ENCODE measurements at places on chromosomes 11 and 22.

DNA sequence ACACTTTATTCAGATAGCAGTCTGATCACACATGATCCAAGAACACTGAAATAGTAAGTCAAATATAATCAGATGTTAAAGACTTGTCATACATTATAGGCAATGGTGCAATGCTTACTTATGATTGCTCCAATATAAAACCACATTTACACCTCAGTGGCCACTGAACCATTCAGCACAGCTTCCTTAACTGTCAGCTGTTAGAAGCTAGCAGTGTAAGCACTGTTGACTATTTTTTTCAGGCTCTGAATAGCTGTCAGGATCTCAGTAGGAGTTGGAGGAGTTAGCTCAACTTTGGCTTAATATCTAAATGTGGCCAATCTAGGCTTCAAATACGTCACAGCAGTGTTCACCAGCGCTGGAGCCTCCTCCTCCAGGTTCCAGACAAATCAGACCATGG is 36.6 kb downstream of the METTL15 start:
- no peak for DNase-seq

DNA sequence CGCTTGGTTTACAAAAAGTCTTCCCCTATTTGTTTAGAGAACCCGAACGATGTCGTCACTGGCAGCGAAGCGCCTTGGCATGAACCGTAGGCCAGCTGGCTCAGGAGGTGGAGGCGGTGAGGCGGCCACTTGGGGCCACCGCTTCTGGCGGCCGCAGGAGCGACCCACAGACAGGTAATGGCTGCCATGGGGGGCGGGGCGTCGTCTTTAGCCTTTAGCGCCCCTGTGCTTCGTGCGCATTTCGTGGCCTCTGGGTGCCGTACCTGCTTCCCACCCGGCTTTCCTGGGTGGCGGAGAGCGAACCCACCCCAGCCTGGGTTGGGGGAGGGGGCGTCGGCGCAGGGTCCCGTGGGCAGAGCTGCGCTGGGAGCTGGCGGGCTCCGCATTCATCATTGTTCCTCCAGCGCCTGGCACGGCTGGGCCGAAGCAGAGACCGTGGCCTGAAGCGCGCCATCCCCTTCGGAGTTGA is 469 bp upstream of the OSBP2 start:
- DNase-seq: peak; percentile 69

GRCh38 chr22:39493759-39494158 is 8.3 kb upstream of the MIEF1 start:
- DNase-seq: no peak

GRCh38 chr11:70818351-70818750 is 420.0 kb downstream of the CTTN start:
- DNase-seq: no peak

DNA sequence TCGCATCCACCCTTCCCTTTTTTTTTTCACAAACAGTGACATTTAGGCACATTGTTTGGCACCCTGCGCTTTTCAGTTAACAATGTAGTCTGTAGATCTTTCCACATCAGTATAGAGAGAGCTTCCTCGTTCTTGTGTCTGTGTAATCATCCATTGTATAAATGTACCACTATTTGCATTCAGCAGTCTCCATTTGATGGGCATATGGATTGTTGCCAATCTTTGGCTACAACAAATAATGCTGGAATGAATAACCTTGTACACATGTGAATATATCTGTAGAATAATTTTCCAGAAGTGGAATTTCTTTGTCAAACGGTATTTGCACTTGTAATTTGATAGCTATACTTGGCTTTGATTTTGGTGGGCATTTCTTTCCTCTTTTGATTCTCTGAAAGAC is 17.1 kb downstream of the MPEG1 start:
- no peak for DNase-seq

DNA sequence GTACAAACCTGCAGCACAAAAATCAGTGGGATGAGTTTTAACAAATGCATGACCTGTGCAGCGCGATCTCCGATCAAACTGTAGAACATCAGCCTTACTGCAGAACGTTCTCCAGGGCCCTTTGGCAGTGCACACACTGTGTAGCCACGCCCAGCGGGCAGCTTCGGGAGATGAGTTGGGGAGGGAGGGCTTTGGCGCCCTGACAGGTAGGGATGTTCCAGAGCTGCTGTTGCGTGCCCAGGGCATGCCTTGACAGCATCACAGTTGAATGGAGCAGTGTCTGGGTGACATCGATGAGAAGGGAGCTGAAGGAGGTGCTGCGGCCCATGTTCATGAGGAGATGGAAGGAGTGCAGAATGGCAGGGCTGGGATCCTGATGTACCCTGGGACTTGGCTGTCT is 80.2 kb downstream of the TBC1D22A start:
- no peak for DNase-seq

GRCh38 chr11:111966678-111967077 is 29.5 kb downstream of the DIXDC1 start:
- no peak for DNase-seq

Data from T-helper 1 cell (primary cell).